ENCODE measurements at places on chromosomes 16 and 17.
A peak's percentile ranks its signal among the peaks of the same experiment; 100 is the strongest.

DNA sequence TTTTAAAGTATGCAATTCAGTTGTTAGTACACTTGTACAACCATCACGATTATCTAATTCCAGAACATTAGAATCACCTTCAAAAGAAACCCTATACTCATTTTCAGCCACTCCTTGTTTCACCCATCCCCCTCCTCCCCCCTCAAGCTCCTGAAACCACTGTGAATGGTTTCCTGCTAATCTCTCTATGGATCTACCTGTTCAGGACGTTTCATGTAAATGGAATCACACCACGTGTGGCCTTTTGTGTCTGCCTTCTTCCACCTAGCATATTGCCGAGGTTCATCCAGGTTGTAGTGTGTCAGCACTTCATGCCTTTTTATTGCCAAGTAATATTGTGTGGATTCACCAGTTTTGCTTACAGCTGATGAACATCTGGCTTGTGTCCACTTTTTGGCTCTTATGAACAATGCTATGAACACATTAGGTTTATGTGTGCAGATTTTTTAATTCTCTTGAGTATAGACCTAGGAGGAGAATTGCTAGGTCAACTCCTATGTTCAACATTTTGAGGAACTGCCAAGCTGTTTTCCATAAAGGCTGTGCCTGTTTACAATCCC, 17.8 kb downstream of the EIF4A3 start:
- DNase-seq = no peak

DNA sequence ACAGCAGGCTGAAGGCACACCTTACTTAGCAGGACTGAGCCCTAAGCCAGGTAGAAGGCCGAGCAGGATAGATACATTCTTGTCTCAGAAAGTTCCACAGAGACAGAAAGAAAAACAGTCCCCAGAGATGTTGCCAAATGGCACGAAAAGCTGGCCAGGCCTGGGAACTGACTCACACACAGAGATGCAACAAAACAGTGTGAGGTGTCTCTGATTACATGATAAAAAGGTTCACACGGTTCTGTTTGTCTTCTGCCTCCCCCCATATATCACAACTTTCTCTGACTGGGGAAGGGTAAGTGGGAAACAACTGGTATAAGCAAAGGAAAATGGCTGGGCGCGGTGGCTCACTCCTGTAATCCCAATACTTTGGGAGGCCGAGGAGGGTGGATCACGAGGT, 1.7 kb downstream of the WBP2 start:
- DNase-seq = no peak

- DNase-seq = no peak
These were observed 48.7 kb downstream of the CPPED1 start for GRCh38 chr16:12754824-12755543.

DNA sequence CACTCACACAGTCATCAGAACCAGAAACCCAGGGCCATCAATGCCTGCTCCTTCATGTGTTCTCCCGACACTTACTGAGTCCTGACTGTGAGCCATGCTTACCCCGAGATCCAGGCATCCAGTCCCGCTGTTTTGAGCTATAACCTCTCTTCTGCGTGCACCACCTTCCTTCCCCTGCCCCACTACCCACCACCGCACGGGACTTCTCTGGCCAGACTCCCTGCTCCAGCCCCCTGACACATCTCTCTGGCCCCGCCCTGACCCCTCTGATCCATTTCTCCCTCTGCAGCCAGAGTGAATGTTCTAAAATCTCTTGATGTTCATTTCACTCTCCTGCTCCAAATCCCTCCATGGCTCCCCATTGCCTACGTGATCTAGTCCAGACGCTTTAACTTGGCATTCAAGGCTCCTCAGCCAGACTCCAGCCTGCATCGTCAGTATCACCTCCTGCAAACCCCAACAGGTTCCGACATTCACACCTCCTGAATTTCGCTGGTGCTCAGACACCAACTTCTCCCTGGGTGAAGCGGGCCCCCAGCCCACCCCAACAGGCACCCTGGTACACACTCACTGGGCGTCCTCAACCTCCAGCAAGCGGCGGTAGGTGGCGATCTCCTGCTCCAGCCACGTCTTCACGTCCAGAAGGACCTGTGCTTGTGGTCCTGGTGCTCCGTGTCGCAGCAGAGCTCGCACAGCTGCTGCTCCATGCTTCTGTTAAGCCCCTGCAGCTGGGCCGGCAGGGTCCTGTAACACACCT, 3.1 kb upstream of the KRT17 start:
- DNase-seq = no peak

- DNase-seq = no peak
These were observed 2.7 kb downstream of the MAPT start for GRCh38 chr17:45896803-45897693.

DNA sequence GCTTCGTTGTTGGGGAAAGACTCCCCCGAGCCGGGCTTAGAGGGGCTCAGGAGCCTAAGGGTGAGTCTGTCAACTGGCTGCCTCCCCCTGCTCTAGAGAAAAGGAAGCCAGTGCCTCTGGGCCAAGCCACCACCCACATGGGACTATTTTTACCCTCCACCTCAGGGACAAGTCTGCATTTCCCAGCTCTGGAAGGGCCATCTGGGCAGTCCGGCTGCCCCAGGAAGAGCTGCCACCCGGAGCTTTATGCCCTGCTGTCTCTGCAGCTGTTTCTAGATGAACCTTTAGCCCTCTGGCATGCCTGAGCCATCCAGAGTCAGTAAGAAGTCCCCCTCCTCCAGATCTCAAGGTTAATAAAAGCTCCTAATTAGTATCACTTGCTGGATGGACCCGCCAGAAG, 5.3 kb upstream of the RPRML start:
- DNase-seq = no peak

- DNase-seq = peak; percentile 45
These were observed 64.5 kb downstream of the CYLD start for GRCh38 chr16:50806099-50807062.

DNA sequence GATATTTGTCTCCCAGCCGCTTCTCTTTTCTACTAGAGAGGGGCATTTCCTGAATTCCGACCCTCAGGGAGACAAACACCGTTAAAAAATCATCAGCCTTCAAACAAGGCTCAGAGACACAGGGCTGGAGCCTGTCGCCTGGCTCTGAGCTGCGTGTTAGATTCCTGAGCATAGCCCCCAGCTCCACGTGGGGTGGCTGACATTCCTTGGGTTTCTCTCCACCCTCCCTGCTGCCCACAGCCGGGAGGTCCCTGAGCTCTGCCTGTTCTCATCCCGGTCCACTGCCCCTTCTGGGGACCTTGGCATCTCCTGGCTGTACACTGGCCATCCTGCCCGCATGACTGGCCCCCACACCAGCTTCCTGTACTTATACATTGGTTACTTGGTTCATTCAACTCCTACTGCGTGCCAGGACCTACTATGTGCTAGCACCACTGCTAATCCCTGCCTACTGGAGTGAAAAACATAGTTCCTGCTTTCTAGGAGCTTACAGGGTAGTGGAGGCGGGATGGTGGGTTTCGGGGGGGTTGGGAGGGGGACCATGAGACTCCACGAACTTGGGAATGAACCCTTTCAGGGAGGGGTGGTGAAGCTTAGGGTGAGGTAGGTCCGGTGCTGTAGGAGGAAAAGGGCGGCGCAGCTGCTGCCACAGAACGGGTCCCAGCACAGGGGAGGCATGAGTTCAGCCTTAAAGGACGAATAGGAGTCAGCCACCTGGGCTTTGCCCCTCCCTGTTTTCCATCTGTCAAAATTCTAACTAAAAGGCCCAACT, 52.1 kb upstream of the TMEM132E start:
- DNase-seq = no peak
